ENCODE measurements at places on chromosomes 1 and 21. TPM values are rescaled to one million over a fixed set of nuclear protein-coding genes. Genes with fewer than 3 reads are reported as not detected.

F13B gene
- not detected for total RNA-seq

FTCD gene
- total RNA-seq, result 0.65 TPM

TNFRSF9 gene
- total RNA-seq, result 0.07 TPM

SMAP2 gene
- 17.3 TPM for total RNA-seq

DARS2 gene
- 15.8 TPM for total RNA-seq

NUP210L gene
- total RNA-seq, result 0.07 TPM

FBXO2 gene
- total RNA-seq, result 3.4 TPM

PLA2G2D gene
- not detected for total RNA-seq

TSPAN1 gene
- 0.73 TPM for total RNA-seq

CD1D gene
- 0.59 TPM for total RNA-seq

NUF2 gene
- 7.0 TPM for total RNA-seq

CCDC181 gene
- 0.85 TPM for total RNA-seq

SYCP1 gene
- total RNA-seq, result not detected

MANEAL gene
- total RNA-seq, result 1.1 TPM

NPHS2 gene
- total RNA-seq, result not detected

FABP3 gene
- 40.1 TPM for total RNA-seq

OR10Z1 gene
- total RNA-seq, result not detected

C2CD4D gene
- total RNA-seq, result not detected

KCNA3 gene
- 0.07 TPM for total RNA-seq

ZNF683 gene
- total RNA-seq, result not detected

CDCA8 gene
- 3.7 TPM for total RNA-seq

RGS1 gene
- total RNA-seq, result not detected

LCA5L gene
- total RNA-seq, result 2.2 TPM

NPPA gene
- total RNA-seq, result not detected

CCDC185 gene
- total RNA-seq, result not detected

LCE1C gene
- total RNA-seq, result not detected

HENMT1 gene
- total RNA-seq, result 1.9 TPM

OR6K3 gene
- total RNA-seq, result not detected

CELF3 gene
- total RNA-seq, result not detected

NR1I3 gene
- not detected for total RNA-seq

APH1A gene
- 83.1 TPM for total RNA-seq

B3GALT2 gene
- 0.92 TPM for total RNA-seq

BCL2L15 gene
- 0.03 TPM for total RNA-seq

CELA3A gene
- total RNA-seq, result not detected

HSPB7 gene
- total RNA-seq, result 45.2 TPM
